Bronchus fibroblast of lung (primary cell): ENCODE measurements at places on chromosomes 2 and 18. TPM values are rescaled to one million over a fixed set of nuclear protein-coding genes. Genes with fewer than 3 reads are reported as not detected.

The PREB gene
- total RNA-seq, result 57.3 and 57.7 TPM in 2 replicates

The SATB2 gene
- total RNA-seq, result 2.5 and 3.2 TPM in 2 replicates

The MAP2 gene
- total RNA-seq, result 4.9 and 5.5 TPM in 2 replicates

The STK36 gene
- total RNA-seq, result 11.4 and 14.1 TPM in 2 replicates

The ANO7 gene
- total RNA-seq, result under 0.01 and 0.30 TPM in 2 replicates

The MDH1B gene
- 0.34 and 0.45 TPM in 2 replicates for total RNA-seq

The GALR1 gene
- total RNA-seq, result not detected in 2 replicates

The CNTNAP5 gene
- not detected in 2 replicates for total RNA-seq

The EFHD1 gene
- total RNA-seq, result 0.45 TPM in 1 of 2 replicates, not detected in the other

The SP140L gene
- 4.0 and 4.9 TPM in 2 replicates for total RNA-seq

The SLC23A3 gene
- 0.45 and 0.50 TPM in 2 replicates for total RNA-seq

The UGT1A10 gene
- total RNA-seq, result not detected in 2 replicates

The UGT1A1 gene
- not detected in 2 replicates for total RNA-seq

The TCF4 gene
- total RNA-seq, result 27.6 and 28.4 TPM in 2 replicates
